Inflammatory macrophage treated with lipopolysaccharide for 1 hour (primary cell): ENCODE measurements at places on chromosomes 1 and 21.

- no peak for DNase-seq
These were observed 24.3 kb downstream of the IGFN1 start for GRCh38 chr1:201214886-201215285.

DNA sequence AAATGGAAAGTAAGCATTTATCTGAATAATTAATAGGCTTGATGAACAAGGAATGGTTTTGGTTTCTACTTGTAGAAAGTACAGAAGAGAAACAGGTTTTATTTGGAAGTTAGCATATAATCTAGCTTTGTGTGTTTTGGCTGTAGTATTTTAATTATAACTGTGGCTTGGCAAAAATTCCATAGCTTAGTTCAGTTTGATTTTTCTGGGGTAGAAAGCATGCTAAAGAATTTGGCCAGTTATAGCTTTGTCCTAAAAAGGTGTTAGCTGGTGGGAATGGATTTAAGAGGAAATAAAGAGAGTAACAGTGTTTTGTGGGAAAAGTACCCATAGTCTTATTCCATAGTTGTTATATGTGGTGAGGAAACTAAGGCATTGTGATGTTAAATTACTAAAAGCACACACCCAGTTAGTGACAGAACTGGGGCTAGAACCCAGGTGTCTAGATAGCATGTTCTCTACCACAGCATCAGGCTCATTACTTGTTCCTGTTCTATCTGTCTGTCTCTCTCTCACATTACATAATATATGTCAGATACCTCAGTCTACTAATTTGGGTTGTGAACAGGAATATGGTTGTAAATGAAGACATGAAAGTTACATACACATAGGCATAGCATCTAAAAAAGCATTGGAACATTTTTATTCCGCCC is 55.0 kb downstream of the MPZL1 start:
- no peak for DNase-seq

DNA sequence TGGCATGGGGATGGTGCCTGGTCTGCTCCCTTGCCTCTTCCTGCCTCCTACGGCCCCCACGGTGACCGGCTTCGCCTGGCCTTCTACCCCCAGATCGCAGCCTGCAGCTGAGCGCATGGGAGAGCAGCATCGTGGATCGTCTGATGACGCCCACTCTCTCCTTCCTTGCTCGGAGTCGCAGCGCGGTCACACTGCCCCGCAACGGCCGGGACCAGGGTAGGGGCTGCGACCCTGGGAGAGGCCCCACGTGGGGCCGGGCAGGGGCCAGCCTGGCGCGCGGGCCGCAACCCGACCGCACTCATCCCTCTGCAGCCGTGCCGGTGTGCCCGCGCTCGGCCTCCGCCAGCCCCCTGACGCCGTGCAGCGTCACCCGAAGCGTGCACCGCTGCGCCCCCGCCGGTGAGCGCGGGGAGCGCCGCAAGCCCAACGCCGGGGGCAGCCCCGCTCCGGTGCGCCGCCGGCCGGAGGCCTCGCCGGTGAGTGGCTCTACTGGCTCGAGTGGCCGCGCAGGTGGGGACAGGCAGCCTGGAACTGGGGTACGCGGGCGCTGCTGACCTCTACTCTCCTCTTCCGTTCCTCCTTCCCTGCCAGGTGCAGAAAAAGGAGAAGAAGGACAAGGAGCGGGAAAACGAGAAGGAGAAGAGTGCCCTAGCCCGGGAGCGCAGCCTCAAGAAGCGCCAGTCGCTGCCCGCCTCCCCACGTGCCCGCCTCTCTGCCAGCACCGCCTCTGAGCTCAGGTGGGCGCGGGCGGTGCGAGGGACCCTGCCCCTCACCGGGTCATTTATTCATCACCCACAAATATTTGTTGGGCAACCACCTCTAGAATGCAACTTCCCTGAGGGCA is 20.4 kb downstream of the MAP7D1 start:
- DNase-seq: no peak

- DNase-seq: no peak
These were observed 1.2 kb upstream of the RYR2 start for GRCh38 chr1:237040823-237041222.

GRCh38 chr1:17409391-17409811 is 30.1 kb downstream of the RCC2 start:
- DNase-seq: no peak

GRCh38 chr1:187203257-187203656 is 374.5 kb downstream of the PLA2G4A start:
- DNase-seq: no peak

DNA sequence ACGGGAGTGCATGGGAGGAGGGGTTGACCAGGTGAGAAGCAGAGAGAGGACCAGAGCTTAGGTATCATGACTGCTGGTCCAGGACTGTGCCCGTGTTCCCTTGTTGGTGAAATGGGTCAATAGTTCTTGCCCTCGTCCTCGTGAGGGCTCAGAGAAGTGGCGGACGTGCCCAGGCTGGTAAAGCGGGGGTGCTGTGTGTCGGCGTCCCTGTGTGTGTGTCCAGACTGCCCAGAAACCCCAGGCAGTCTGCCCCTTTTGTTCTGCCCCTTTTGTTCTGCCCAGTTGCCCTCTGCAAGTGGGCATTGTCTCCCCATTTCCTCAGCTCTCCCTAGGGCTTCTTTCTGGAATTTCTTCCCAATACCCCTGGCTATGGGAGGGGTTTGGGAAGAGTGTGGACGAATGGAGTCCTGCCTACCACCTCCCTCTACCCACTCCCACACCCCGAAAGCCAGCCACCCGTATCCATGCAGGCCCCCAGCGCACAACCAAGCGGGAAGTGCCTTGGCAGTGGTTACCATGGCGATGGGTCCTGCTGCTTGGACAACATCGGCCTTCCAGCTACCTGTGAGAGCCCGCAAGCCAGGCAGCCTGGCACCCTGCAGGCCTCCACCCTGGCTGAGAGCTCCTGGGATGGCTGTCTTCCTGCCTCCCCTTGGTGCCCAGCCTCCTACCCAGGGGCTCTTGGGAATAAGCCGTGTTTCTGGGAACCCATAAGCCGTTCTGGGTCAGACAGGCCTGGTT is 34.7 kb downstream of the ACOT11 start:
- no peak for DNase-seq

DNA sequence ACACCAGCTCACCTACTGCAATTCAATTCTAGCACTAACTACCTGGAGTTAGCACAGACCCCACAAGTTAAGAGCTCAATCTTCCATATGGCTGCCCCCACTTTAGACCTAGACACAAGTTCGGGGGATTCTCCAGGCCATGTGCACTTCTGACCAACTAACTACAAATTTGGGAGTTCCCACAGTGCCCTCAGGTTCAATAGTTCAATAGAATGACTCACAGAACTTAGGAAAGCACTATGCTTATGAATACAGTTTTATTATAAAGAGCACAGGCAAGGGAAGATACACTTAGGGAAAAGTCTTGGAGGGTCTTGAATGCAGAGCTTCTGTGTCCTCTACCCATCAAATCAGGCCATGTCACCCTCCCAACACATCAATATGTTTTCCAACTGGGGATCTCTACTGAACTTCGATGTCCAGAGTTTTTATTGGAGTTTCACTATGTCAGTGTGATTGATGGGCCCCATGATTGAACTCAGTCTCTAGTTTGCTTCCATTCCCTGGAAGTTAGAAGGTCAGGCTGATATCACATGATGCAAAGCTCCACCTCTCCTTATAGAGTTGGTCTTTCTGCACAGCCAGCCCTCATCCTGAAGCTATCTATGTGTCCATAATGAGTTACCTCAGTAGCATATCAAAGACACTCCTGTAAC is 46.1 kb downstream of the RAVER2 start:
- no peak for DNase-seq

GRCh38 chr1:226763905-226764264 is 24.8 kb upstream of the ITPKB start:
- DNase-seq: no peak

DNA sequence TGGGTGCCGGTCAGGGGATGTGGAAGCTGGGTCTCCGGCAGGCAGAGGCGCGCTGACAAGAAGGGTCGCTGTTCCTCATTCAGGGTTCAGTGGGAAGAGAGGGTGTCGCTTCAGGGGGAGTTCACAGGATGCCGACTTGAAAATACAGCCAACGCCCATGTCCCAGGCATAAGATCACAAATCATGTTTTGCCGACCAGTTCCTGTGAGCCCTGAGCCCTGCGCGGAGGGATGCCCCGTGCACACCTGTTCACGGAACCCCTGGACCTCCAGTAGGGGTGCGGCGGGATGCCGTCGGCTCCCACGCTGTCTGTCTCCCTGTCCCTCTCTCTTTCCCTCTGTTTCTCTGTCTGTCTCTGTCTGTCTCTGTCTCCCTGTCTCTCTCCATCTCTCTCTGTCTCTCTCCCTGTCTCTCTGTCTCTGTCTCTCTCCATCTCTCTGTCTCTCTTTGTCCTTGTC is 26.8 kb downstream of the TP73 start:
- DNase-seq: no peak

DNA sequence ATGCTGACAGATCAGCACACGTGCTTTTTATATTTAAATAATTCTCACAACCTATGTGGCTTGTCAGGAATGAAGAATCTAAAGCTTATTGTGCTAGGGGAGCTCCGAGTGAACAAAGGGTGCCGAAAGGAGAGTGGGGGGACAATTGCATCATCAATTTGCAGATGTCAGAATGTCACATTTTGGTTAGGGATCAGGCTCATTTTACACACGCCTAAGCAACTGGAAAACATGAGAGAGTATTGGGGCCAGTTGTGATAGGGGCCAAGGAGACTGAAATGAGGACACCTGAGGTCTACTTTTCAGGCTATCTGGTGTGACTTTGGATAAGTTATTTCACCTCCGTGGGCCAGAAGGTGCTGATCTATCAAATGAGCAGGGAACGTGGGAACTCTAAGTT is 31.8 kb downstream of the RUNX1 start:
- no peak for DNase-seq

GRCh38 chr1:96329121-96329520 is 392.5 kb upstream of the PTBP2 start:
- peak; percentile 3 for DNase-seq

DNA sequence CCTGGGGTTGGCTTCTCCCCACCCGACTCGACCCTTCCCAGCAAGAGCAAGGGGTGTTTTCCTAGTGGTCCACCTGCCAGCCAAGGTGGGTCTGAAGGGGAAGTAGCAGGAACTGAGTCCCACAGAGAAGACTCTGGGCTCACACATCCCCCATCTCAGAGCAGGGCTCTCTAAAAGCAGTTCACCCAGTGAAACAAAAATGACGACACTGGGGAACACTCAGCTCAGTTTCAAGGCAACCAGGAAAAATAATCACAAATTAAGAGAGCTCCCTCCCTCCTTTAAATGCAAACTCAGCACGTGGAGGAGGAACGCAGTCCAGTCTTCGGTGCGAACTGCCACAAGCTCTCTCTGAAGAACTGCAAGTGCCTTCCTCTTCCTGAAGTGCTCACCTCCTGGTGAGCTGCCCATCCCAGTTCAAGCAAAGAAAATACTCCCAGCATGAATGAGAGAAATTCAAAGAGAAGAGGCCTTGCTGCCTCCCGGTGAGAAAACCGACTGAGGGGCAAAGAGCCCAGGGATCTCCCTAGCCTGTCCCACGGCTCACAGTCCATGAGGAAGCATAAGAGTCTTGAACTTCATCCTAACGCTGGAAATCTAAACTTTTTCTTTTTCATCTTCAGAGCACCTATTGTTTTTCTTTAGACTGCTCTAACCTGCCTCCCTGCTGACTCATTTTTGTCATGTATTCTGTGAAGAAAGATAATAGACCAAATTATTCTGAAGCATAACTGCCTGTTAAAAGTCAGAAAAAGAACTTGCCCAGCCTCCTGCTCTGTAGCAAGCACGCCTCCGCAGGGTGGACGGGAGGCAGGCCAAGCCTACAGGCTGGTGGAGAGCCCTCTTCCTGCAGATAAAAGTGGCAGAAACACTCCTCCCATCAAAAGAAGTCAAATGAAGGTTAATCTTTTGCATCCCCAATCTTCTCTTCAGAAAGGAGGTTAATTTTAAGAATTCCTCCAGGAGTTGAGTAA is 281.4 kb downstream of the HHIPL2 start:
- DNase-seq: no peak

- no peak for DNase-seq
These were observed 6.4 kb upstream of the DYRK3 start for GRCh38 chr1:206628916-206629315.

GRCh38 chr1:66245691-66246090 is 288.3 kb upstream of the SGIP1 start:
- DNase-seq: no peak

DNA sequence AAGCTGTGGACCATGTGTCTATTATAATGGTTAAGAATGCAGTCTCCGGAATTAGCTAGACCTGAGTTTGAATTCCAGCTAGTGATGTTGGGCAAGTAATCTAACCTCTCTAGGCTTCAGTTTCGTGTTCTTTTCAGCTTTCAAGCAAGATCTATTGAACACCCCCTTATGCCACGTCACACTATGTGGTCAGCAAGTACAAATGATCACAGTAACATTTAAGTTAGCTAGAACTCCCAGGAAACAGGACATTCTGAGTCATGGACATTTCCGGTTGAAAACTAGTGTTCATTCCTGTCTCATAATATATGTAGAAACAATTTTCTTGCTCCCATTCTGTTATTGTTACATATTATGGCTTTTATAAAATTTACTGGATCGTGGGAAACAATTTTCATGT is 34.0 kb upstream of the NHLH2 start:
- no peak for DNase-seq

GRCh38 chr21:44897326-44898010 is 23.2 kb downstream of the ITGB2 start:
- DNase-seq: peak; percentile 72

DNA sequence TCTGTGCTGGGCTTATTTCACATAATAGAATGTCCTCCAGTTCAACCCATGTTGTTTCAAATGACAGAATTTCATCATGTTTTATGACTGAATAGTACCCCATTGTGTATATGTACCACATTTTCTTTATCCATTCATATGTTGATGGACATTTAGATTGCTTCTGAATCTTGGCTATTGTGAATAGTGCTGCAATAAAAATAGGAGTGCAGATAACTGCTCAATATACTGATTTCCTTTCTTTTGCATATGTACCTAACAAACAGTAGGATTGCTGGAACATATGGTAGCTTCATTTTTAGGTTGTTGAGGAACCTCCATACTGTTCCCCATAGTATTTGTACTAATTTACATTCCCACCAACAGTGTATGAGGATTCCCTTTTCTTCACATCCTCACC is 491.1 kb downstream of the BRINP3 start:
- DNase-seq: no peak

- no peak for DNase-seq
These were observed 87.9 kb downstream of the PLPP3 start for GRCh38 chr1:56491441-56491840.

DNA sequence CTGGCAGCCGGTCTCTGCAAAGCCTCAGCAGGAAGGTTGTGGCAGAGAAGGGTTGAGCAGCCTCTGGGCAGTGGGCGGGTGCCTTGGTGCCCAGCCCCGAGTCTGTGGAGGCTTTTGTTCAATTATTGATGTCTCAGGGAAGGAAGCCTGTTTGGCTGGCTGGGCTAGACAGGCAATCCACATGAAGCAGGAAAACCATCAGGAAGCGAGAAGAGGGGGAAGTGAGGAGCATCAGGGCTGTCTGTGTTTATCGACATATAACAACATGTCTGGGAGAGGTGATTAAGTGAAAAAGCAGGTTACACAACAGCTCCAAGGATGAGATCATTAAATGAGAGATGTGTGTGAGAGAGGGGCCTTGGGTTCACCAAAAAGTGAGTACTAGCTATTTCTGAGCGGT is 105.4 kb downstream of the UBE2U start:
- DNase-seq: no peak

- DNase-seq: no peak
These were observed 998.6 kb upstream of the B3GALT2 start for GRCh38 chr1:194184974-194185373.
